ENCODE measurements at places on chromosomes 2 and 18.
A peak's percentile ranks its signal among the peaks of the same experiment; 100 is the strongest.

DNA sequence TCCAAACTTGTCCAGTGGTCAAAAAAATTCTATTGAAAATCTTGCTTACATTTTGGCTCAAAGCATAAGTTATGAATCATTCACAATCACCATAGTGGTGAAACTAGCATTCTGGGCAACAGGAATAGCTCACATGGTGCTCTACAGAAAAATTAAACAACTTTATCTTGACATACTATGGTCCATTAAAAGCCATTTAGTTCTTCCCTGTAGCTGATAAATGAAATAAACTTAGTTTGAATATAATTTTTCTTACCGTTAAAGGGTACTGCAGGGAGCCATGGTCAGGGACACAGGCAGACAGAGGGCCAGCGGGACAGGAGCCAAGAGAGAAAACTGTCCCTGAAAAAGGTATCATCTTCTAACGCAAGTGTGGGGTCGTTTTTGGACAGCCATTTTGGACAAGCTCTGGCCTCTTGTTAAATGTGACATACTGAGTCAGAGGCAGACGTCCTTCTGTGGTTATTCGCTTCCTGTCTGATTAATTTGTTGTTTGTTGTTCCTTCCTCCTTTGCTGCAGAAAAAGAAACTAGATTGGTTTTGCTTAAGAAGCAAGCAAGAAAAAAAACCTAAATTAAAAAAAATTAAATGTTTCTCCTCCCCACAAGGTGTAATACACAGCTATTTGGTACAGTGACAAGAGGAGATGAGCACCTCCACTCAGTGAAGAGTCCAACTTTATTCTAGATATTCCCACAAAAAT is at the start of gene WIPF1:
Gene WIPF1, minus strand, starts transcription at position 460 of the 703 bp plus-strand sequence. CDS start 12,231 bp downstream, outside the sequence.
- no peak for DNase-seq

- DNase-seq = no peak
Measured at GRCh38 chr2:42768706-42769256, 4.8 kb upstream of the OXER1 start.

- no peak for DNase-seq
Measured at GRCh38 chr18:35564795-35565453, 16.6 kb upstream of the GALNT1 start.

GRCh38 chr2:105553538-105554196 is 154.8 kb upstream of the FHL2 start:
- DNase-seq = no peak

- no peak for DNase-seq
Measured at GRCh38 chr2:105885456-105885855, 140.7 kb downstream of the NCK2 start.

GRCh38 chr2:162914161-162914560 is 75.6 kb upstream of the KCNH7 start:
- no peak for DNase-seq

- no peak for DNase-seq
Measured at GRCh38 chr18:78726326-78727056, 253.1 kb upstream of the SALL3 start.

GRCh38 chr2:113183264-113183663 is 9.5 kb downstream of the PSD4 start:
- DNase-seq = no peak

- DNase-seq = no peak
Measured at GRCh38 chr18:7524786-7525185, 42.3 kb upstream of the PTPRM start.

DNA sequence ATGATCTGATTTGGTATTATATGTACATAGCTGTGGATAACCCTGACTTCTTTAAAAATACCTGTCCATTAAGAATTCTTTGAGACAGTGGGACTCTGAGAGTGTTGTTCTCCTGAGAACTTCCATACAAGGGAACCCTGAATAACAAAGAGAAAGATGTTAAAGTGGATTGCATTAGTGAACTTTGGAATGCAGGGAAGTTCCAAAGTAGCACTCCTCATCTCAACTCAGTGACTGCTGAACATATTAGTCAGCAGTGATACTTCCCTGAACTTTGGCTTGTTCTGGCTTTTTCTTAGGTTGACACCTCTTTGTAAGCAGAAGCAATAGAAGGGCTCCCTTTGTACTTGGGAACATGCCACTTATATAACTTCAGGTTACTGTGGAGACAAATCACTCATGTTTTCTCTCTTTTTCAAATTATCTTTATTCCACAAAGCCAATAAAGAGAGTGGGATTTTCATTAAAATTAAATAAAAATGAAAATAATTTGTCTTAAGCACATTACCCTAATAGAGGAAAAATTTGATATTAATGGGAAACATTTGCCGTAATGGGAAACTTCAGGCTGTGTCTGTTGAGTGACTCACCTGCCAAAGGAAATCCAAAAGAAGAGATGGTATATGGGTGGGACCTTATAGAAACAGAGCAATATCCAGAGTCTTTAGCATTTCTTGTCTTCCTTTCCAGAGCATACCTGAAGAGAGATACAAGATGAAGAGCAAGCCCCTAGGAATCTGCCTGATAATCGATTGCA is 33.3 kb downstream of the CFLAR start:
- no peak for DNase-seq

DNA sequence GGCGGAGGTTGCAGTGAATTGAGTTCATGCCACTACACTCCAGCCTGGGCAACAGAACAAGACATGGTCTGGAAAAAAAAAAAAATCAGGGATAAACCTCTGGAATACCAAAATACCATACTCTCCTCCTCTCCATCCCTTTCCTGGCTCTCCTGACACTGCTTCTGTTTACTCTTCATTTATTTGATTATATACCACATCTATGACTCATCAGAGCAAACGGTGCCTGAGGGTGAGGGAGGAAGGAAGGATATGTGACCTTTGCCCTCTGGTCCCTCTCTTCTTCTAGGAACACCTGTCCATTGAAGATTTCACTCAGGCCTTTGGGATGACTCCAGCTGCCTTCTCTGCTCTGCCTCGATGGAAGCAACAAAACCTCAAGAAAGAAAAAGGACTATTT is 30.0 kb downstream of the VIL1 start:
- DNase-seq = no peak

- DNase-seq = peak; percentile 90
Measured at GRCh38 chr2:96868555-96869280, 1.2 kb downstream of the SEMA4C start.

DNA sequence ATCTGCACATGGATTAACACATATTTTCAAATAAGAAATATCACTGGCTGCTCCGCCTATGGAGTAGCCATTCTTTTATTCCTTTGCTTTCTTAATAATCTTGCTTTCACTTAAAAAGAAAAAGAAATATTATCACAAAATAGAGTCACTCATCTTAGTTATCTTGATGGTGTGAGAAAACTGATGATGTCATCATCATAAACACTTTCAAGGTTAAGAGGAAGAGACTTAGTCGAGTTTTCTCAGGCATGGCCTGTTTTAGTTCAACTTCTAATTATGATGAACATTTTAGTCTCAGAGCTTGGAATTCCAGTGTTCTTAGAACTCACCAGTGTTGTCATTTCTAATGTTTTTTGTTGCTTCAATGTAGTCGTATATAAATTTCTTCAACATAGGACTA is 506.1 kb downstream of the PTPRM start:
- DNase-seq = no peak

GRCh38 chr2:240820607-240821428 is 799 bp upstream of the KIF1A start:
- DNase-seq = peak; percentile 53

DNA sequence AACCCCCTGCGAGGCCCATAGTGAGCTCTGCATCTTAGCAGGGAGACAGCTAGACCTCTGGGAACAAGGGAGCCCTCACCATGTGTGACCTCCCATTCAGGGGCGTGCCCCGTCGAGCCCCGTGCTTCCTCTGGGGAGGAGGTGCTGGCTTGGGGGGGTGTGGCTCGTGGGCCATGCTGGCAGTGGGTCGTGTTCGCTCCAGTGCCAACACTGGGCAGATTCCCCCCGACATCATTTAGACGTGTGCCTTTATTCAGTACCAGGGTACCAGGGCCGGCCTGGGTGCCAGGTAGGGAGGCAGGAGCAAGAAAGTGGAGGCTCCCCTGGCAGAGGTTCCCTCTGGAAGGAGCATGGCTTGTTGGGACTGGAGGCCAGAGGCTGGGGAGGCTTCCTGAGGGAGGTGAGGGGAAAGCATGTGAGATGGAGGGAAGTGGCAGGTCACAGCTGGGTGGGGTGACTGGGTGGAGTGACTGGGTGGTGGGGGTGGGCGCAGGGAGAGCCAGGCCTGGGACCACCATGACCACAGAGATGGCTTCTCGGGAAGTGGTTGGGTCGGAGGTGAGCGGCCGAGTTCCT is 15.2 kb downstream of the GPC1 start:
- DNase-seq = no peak

- peak; percentile 42 for DNase-seq
Measured at GRCh38 chr18:79507076-79507545, 111.4 kb downstream of the NFATC1 start.

GRCh38 chr2:187453078-187453641 is 5.1 kb upstream of the CALCRL start:
- DNase-seq = no peak

GRCh38 chr2:235833971-235834620 is 334.1 kb downstream of the GBX2 start:
- no peak for DNase-seq

- DNase-seq = peak; percentile 83
Measured at GRCh38 chr2:150485871-150486538, 1.5 kb downstream of the RND3 start.

- DNase-seq = no peak
Measured at GRCh38 chr2:148675708-148676107, 31.2 kb downstream of the EPC2 start.

DNA sequence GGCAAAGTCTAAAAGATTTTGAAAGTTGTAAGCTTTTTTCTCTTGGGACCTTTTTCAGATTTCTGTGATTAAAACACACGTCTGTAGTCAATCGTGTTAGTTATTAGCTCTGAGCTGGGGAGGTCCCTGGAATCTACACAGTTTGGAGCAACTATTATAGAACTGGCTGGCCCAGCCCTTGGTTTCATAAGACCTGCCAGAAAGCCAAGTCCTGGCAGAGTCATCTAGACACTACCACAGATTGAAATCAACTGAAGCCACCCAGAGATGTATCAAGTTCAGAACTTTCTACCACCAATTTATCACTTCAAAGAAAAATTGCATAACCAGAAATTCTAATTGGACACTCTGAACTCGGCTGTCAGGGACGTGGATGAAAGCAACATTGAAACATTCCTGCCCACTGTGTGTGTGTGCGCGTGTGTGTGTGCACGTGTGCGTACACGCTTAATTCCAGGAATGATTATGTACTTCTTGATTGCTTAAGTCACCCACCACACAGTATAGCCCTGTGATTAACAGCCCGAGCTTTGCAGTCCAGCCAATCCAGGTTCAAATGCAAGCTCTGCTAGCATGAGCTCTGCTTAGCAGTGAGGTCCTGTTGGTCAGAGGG is 126.3 kb downstream of the TPGS2 start:
- no peak for DNase-seq

DNA sequence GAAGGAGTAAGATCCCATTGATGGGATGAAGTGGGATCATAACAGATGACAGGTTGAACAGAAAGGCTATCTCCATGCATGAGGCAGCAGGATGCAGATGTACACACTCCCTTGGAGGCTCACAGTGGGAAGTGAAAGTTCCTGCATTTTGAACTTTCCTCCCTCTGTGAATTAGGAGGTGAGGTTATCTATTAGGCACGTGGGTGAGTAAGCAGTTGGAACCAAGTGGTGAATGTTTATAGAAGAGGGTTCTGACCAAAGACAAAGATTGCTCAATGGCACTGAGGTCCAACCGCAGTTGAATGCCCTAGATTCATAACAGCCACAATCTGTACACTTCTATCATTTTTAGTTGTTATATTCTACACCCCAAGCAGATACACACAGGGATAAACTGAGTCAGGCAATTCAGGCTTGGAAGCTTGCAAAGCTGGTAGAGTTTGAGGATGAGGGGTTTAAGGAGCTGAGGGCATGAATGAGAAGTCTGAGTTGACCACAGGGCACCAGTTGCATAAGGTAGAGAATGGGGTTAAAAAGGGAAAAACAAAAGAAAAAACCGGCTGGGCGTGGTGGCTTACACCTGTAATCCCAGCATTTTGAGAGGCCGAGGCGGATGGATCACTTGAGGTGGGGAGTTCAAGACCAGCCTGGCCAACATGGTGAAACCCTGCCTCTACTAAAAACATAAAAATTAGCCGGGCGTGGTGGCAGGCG is 7.1 kb upstream of the KCMF1 start:
- no peak for DNase-seq

- DNase-seq = no peak
Measured at GRCh38 chr2:6576302-6576701, 289.4 kb downstream of the CMPK2 start.

DNA sequence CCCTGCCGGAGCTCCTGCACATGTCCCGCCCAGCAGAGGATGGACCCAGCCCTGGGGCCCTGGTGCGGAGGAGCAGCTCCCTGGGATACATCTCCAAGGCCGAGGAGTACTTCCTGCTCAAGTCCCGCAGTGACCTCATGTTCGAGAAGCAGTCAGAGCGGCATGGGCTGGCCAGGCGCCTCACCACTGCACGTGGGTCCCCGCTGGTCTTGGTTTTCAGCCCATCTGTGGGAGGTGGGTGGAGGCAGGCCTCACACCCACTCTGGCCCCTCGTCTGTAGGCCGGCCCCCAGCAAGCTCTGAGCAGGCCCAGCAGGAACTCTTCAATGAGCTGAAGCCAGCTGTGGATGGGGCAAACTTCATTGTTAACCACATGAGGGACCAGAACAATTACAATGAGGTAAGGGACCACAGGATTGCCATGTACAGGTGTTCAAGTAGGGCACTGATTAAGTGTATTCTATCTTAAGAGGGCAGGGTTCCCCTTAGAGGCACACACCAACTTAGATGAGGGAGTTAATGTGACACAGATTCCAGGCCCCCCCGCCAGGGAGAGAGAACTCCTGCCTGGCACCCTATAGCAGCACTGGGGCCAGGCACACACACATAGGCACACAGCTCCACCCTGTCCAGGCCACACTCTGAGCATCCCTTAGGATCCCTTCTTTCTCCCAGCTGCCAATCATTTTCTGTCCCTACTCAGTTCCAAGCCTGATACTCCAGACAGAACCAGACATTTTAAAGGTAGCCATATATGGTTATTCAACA is 5.4 kb upstream of the CHRNG start:
- DNase-seq = no peak

DNA sequence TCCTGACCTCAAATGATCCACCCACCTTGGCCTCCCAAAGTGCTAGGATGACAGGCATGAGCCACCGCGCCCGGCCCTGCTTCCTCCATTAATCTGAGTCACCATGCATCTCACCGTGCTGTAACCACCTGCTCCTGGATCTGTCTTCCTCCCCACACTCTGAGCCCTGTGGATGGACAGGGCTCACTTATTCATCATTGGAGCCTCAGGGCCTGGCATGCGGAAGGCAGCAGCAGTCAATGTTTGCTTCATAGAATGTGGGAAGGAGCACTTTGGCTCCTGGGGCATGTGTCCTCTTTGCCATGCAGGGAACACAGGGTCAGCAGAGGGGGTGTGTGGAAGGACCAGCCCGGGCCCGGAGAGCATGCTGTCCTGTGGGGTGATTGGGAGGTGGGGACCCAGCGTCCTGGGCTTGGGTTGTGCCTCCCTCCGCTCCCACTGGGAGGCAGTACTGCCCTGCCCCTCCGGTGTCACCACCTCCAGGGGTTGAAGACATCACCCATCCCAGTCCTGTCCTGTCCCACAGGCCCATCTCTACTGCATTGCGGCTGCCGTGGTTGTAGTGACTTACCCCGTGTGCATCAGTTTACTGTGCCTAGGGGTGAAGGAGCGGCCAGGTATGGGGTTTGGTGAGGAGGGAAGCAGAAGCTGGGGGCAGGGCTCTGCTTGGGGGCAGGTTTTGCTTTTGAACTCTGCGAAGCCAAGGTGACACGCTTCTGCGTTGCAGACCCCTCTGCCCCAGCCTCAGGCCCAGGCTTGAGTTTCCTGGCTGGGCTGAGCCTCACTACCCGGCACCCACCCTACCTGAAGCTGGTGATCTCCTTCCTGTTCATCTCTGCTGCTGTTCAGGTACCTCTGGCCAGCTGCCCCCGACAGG is 11.5 kb downstream of the MFSD2B start:
- peak; percentile 75 for DNase-seq

All from RWPE2 (cell line).